Nephron progenitor cell (in vitro differentiated cells): ENCODE measurements at places on chromosomes 1 and 21.

GRCh38 chr1:227391879-227392278 lies 73.6 kb upstream of the CDC42BPA start:
- no peak overlapping the region for H3K4me3 ChIP-seq
- H3K27me3 ChIP-seq: peaks cover 4% of the 10 kb centered on the region
- H3K36me3 ChIP-seq: no peaks in the 10 kb centered on the region
- H3K27ac ChIP-seq: no peak overlapping the region
- DNase-seq: no peak

GRCh38 chr1:218454700-218455282 lies 109.7 kb downstream of the TGFB2 start:
- no peaks in the 10 kb centered on the region for H3K36me3 ChIP-seq
- no peak overlapping the region for H3K4me3 ChIP-seq
- H3K27me3 ChIP-seq: peaks cover 4% of the 10 kb centered on the region
- no peak for DNase-seq
- H3K27ac ChIP-seq: no peak overlapping the region

DNA sequence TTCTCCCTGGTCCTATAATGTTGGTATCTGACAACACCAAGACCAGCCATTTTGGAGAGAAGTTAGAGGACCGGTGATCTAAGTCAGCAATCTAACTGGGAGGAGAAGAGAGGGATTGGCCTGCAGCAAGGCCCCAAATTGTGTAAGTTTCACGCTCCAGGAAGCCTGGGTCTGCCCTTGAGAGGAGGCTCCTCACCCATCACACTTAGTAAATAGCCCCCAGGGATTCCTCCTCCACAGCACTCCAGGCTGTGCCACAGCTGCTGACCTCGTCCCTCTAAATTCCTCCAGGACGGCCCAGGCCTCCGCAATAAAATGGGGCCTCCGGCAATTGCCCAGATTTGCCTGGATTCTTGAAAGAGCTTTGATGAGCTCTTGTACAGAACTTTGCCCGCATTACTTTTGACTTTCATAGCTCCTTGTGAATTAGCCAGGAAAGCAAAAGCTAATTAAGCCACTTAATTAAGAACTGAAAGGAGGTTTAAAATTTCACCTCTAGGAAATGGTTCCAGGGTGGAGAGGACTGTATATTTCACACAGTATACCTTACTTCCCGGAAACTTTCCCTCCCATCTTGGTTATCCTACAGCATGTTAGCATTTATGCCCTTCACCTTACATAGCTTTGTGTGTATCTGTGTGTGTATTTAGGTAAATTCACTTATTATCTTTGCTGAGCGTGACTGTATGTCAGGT lies 90.5 kb downstream of the LAMC2 start:
- no peaks in the 10 kb centered on the region for H3K36me3 ChIP-seq
- peaks cover 82% of the 10 kb centered on the region for H3K4me1 ChIP-seq
- peak overlapping the region; percentile 96 for H3K27ac ChIP-seq
- H3K4me3 ChIP-seq: peak overlapping the region; percentile 49

GRCh38 chr1:47198214-47198613 lies 8.4 kb upstream of the PDZK1IP1 start:
- no peak overlapping the region for H3K27ac ChIP-seq
- H3K36me3 ChIP-seq: no peaks in the 10 kb centered on the region
- H3K4me3 ChIP-seq: no peak overlapping the region
- no peak for DNase-seq
- peaks cover 50% of the 10 kb centered on the region for H3K27me3 ChIP-seq
